ENCODE measurements at places on chromosomes 7 and 10.

- DNase-seq = no peak
These were observed 106.4 kb upstream of the IMMP2L start for GRCh38 chr7:111668711-111669110.

- DNase-seq = no peak
These were observed 20.8 kb downstream of the EPC1 start for GRCh38 chr10:32326119-32326518.

- no peak for DNase-seq
These were observed 42.6 kb downstream of the GPR37 start for GRCh38 chr7:124723012-124723411.

GRCh38 chr7:27641581-27642230 lies 21.0 kb downstream of the HIBADH start:
- DNase-seq = no peak

GRCh38 chr7:150826061-150826849 lies 25.7 kb downstream of the TMEM176A start:
- no peak for DNase-seq

DNA sequence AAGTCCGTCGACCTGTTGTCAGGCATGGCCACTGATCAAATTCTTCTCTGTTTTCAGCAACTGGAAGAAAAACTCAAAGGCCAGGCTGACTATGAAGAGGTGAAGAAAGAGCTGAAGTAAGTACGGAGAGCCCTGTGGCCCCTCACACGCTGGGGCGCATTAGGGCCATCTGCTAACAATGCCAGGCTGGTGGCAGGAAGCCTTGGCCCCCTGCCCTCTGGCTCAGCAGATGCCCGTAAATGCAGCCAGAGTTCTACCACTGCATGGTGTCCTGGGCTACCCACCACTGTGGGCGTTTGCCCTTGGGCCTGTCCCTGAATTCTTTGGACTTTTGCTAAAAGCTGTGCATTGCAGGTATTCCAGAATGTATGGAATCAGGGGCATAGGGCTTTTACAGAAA lies 96.9 kb upstream of the SH2B2 start:
- no peak for DNase-seq

DNA sequence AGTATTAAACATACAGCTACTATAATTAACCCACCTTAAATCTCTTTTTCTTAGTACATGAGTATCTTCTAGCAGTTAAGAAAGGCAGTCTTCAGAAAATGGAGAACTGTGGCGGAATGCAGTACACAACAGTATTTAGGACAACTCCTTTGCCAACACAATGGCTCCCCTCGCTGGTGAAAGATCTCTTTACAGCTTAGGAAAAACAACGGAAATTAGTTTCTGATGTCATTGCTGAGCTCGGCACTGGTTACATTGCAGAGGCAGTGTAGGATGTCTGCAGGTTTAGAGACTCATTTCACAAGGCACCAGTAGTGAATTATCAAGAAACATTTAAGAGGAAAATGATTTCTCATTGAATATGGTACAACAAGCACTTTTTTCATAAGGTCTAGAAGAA lies 43.4 kb downstream of the GLRX3 start:
- peak; percentile 68 for DNase-seq

- DNase-seq = peak; percentile 51
These were observed 47.0 kb upstream of the ZNF107 start for GRCh38 chr7:64618785-64619456.

- no peak for DNase-seq
These were observed 15.3 kb downstream of the MYH16 start for GRCh38 chr7:99287779-99288534.

DNA sequence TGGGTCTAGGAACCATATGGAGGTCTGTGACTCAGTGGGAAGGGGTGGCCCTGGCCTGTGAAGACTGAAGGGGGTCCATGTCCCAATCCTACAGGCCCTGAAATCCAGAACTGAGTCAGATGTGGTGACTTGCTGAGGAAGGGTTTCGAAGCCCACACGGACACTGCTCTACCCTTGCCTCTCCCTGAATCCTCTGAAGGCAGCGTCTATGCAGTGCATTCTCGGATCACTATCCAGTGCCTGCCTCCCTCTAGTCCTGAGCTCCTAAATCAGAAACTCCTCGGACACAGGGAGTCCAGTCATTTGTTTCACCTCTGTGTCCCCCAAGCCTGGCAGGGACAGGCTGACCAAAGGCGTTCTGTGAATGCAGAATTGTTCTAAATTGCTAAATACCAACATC lies 25.4 kb upstream of the TMEM72 start:
- no peak for DNase-seq

- no peak for DNase-seq
These were observed 69.0 kb upstream of the RAB11FIP2 start for GRCh38 chr10:118115701-118116100.

DNA sequence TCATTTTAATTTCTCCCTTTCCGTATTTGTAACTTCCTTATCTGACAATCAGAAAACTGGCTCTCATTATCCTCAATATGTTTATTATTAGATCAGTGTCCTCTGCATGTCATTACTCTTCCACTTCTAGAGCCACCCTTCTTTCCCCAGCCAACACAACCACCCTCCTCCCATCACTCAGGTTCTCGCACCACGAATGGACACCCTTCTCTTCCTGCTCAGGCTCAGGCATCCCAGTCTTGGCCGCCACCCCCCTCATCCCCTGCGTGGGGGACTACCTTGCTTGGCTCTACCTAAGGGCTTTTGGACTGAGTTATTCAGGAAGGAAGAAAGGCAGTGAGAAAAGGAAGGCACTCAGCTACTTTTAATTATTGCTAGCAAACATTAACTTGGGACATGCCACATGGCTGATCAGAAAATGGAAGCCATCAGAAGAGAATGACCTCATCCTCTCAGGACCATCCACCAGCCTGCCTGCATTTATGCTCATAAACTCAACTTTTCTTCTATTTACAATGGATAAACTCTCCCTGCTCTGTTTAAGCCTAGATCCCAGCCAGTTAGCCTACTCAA lies 199.9 kb upstream of the PLXNA4 start:
- no peak for DNase-seq

DNA sequence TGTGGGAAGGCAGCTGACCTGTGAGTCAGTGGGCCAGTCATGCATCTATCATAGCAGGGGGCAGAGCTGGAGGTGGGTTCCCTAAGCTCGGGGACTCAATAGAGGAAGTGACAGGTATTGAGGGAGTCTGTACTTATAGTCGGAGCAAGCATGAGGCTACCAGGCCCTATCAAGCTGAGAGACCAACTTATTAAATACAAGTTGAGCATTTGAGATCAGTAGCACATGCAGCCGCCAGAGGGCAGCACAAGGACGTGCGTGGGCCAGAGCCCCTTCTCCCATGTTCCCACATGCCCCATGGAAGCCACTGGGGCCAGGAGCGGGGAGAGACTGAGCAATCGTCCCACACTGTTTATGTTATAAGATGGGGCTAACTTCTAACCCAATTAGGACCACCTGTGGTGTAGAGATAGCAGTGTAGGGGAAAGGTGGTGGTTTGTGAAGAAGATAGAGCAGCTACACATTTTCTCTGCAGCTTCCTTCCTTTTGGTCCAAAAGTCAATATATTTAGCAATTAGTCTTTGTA lies 13.0 kb upstream of the STK31 start:
- peak; percentile 67 for DNase-seq

GRCh38 chr7:74043523-74043951 lies 15.6 kb downstream of the ELN start:
- no peak for DNase-seq

DNA sequence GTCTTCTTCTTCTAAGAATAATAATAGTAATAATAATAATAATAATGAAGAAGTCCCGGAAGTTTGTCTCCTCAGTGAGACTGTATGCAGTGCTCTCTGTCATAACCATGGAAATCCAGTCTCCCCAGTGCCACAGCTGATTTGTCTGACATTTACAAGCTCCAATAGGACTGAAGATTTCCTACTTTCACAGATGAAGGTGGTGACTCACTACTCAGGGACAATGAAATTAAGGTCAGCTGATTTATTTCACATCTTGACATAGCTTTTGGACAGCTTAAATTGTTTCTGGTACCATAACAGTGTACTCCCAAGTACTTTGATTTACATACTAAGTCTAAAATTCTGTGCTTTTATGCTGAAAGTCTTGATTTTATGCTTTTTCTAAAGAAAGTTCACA lies 6.9 kb downstream of the CELF2 start:
- no peak for DNase-seq

DNA sequence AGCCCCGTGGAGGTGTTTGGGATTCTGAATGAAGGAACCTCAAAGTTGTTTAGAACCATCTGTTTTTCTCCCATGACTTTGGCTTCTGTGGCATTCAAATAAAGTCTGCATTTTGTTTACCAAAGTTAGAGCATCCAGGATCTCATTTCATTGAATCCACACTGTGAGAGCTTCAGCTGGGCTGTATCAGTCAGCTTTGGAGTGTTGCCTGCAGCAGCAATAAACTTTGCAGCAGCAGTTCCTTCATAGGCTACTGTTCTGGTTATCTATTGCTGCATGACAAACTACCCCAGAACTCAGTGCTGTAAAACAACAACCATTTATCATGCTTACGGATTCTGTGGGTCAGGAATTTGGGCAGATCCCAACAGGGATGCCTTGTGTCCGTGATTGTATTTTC lies 1575.2 kb upstream of the LRRTM3 start:
- DNase-seq = no peak

GRCh38 chr7:49670991-49671390 lies 102.4 kb upstream of the VWC2 start:
- no peak for DNase-seq
